IMR-90 (cell line): ENCODE measurements at places on chromosomes 5 and 9. TPM values are rescaled to one million over a fixed set of nuclear protein-coding genes. Genes with fewer than 3 reads are reported as not detected.
A peak's percentile ranks its signal among the peaks of the same experiment; 100 is the strongest.

FAM193B gene
- 8.1 and 9.5 TPM in 2 replicates for total RNA-seq

UGT3A1 gene
- not detected in 2 replicates for total RNA-seq

GRCh38 chr5:111779260-111779921 lies 22.4 kb upstream of the NREP start:
- no peak for DNase-seq

- DNase-seq = peak; percentile 67
Observed at GRCh38 chr5:64625678-64626077, 64.6 kb upstream of the SHISAL2B start.

DNA sequence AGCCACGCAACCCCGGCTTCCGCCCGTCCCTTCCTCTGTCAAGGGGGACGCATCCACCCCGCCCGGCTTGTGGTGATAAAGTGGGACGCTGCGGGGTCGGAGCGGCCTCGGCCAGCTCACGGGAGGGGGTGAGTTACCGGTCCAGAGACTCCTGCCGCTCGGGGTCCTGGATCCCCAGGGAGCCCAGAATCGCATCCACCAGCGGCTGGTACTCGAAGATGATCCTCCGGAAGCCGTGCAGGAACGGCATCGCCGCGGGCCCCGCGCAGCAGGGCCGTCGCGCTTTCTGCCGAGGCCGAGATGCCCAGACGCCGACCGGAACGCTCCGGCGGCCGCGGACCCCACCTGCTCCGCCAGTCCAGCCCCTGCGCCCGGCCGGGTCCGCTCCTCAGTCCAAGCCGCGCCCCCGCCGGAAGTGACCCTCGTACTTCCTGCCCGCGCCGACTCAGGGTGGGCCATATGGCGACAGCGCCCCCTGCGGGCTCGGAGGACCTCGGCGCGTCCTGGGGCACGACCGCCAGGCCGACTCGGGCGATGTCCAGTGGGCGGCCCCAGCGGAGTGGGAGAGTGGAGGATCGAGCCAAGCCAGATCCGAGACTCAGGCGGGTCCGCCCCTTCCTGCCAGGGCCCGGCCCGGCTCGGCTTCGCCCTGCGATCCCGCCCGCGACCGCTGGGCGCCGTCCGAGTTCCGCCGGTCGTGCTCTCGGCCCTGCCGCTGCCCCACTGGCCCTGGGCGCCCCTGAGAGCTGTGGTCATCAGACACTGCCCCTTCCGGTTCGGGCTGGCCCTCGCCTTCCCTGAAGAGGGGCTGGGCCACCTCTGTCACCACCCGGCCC lies at the start of gene ASB6:
ASB6 (minus strand) TSS at position 402 of the 836 bp plus-strand sequence; CDS start at position 250, 152 bp downstream.
- DNase-seq = peak; percentile 96

GRCh38 chr5:179256328-179257175 lies 88.7 kb downstream of the ADAMTS2 start:
- no peak for DNase-seq

- DNase-seq = no peak
Observed at GRCh38 chr9:114284316-114285060, 38.4 kb upstream of the ORM1 start.

GRCh38 chr5:156019130-156019529 lies 307.8 kb upstream of the SGCD start:
- no peak for DNase-seq
